ENCODE measurements at places on chromosomes 5 and 9.
A peak's percentile ranks its signal among the peaks of the same experiment; 100 is the strongest.

- DNase-seq: no peak
Observed at GRCh38 chr9:132244582-132245455, 83.0 kb downstream of the NTNG2 start.

DNA sequence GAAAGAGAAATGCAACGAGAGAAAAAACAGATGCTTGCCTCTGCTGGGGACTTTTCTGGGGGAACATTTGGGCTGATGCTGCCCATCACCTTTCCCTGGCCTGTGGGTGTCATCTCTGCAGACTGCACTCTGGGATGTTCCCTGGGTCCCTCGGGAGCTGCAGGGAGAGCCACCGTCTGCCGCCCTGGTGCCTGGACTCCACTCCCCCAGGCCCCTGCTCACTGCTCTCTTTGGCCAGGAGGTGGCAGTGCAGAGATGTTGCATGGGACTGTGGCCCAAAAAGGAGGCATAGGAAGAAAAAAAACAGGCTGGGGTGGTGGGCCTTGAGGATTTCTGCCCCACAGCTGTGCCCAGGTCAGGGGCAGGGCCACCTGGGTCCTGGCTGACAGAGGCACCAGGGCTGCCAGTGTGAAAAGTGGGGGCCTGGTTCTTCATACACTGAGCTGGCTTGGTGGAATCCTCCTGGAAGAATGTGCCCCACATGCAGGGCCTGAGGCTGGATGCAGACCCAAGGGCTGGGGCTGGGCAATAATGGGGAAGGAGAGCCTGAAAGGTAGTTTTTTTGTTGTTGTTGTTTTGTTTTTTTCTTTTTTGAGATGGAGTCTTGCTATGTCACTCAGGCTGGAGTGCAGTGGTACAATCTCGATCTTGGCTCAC, 353.6 kb downstream of the SLIT3 start:
- DNase-seq: peak; percentile 52

DNA sequence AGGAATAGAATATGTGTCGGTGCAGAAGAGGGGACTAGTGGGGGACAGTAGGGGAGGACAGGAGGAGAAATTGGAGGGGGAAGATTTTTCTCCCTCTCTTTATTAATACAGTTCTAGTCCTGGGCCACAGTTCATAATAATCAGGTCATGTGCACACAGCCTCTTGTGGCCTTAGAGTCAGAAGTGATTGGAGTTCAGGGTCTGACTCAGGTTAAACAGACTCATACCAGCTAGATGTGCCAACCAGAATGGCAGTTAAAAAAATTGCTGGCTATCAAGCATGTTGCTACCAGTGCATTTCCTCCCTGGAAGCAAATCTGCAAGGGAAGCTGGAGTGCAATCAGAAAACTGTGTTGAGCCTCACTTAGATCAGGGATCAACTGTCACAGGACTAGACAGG, 132.7 kb upstream of the MAP1B start:
- no peak for DNase-seq

DNA sequence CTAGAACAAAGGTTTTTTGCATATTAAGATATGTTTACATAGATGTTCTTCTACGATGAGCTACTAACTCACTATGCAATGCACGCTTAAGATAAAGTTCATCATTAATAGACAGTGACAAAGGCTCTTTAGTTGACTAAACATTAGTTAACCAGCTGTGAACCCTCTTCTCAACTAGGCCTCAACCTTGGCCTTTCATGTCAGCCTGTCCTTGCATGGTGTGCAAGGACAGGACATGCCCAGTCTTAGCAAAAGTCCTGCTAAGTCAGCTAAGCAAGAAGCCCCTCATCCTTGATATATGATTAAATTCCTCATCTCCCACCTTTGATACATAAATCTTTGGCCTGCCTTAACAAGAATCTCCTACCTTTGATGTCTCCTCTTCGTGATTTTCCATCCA, 50.9 kb downstream of the PLPP1 start:
- DNase-seq: no peak

- no peak for DNase-seq
Observed at GRCh38 chr9:129273136-129273895, 95.3 kb upstream of the IER5L start.

GRCh38 chr9:128247226-128247803, 28.5 kb downstream of the GOLGA2 start:
- no peak for DNase-seq

GRCh38 chr5:147578228-147579024, 68.6 kb upstream of the DPYSL3 start:
- no peak for DNase-seq

DNA sequence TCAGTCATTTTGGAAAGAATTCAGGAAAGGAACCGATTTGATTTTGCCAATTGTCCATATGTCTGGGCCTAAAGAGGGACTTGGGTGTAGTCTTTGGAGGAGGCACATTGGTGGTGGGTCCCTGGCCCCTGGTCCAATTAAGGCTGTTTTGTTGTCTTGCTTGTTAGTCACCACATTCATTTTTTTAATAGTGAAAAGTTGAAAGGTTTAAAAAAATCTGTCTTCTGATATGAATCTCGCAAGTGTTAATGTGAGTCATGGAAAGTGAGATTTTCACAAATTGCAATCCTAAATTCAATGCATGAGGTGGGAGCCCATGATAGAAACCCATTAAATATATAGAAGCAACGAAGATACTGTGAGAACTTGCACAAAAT, 165.9 kb upstream of the OTULINL start:
- no peak for DNase-seq

DNA sequence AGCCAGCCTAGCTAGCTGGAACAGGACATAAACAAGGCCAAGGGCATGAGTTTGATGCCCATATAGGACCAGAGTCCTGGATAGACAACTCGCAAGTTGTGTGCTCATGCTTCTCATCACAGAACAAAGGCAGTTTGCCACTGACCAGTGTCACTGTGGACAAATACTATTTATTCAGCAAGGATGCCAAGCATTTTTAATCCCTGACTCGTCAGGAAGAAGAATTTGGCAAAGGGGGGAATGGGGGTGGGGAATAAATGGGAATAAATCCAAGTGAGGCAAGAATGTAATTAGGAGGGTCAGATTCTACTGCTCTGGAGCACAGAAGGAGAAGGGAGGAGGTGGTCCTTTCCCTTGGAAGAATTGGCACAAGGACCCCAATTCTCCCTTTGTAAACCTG, 46.8 kb upstream of the ANKRD55 start:
- DNase-seq: no peak

- no peak for DNase-seq
Observed at GRCh38 chr5:5266297-5266696, 126.2 kb downstream of the ADAMTS16 start.

- no peak for DNase-seq
Observed at GRCh38 chr5:131745703-131746102, 51.1 kb downstream of the FNIP1 start.

DNA sequence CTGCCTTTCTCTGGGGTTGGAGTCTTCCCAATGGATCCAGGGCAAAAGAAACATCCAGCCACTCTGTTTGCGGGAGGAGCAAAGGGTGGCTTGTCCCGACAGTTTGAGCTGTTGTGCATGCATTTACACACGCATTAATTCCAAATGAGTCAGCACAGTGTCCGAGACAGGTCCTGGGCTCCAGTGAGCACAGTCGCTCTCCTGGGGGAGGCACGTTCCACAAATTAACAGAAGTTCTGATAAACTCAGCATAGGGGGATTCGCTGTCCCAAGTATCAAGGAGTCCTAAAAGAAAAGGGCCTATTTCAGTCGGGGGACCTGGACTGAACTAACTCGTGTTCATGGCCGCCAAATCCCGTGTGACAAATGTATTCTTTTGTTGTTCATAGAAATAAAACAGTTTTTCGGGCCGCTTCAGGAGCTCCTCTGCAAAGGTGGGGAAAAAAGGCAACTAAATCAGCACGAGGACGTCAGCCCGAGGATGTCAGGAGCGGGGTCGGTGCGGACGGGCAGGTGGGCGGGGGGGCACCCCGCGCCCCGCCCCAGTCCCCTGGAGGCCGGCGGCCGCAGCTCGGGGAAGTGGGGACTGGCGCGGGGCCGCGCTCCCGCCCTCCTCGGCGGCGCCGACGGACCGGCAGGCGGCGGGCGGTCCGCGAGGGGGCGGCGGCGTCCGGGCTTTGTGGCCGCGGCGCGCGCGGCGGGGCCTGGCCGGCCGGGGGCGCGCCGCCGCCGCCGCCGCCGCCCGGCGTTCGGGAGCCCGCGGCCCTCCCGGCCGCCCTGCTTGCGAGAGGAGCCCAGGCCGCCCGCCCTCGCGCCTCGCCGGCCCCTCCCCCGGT, at the start of gene MSANTD3:
MSANTD3 (plus strand) TSS at position 614 of the 836 bp plus-strand sequence. CDS start 14,796 bp downstream, outside the sequence.
- DNase-seq: peak; percentile 57

DNA sequence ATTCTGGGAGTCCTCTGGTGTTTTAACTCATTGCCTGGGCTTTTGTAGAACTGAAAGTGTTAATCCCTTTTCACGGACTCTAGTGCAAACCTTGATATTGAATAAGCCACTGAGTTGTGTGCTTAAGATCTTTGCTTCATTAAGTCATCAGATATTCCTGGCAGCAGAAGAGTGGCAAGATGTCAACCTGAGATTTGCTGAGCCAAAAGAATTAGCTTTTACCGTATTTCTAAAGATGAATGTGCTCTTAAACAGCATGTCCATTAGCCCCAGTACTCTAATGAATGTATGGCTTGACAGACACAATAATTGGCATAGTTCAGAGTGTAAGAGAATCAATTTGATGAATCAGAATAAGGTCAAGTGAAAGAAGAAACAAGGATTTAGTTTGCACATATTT, 87.2 kb upstream of the CDH6 start:
- no peak for DNase-seq

DNA sequence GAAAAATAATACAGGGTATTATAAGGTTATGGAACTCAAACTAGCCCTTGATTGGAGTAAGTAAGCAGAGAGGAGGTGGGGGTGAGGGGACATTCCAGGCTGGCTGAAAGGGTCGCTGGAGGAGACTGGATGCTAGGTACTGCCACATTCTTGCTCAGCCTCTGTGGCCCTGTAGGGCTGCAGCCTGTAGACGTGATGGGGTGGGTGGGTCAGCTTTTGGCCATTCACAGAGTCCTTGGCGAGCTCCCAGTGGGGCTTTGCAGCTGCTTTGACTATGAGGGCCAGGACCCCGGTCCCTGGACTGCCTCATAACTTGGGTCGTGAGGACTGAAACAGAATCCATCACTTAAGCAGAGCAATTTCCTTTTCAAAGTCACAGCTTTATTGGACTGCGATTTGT, 4.2 kb upstream of the GDNF start:
- no peak for DNase-seq

DNA sequence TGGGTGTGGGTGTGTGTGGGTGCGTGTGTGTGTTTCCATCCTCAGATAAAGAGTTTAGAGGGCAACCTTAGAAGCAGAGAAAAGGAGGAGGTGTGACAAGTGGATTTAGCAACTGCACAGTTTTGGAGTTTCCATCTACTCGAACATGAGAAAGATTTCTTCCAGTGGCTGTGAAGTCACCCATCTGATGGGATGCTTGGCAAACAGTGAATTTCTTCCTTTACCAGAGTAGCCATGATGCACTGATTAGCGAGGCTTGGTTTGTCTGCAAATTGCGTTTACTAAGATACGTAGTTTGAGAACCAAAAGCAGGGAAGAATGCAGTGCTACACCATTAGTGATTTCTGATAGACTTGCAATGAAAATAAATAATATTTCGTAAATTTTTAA, 791 bp upstream of the STARD4 start:
- no peak for DNase-seq

- no peak for DNase-seq
Observed at GRCh38 chr5:181164076-181164952, 16.9 kb downstream of the OR2V2 start.

GRCh38 chr9:129746092-129746777, 6.6 kb downstream of the PTGES start:
- no peak for DNase-seq

DNA sequence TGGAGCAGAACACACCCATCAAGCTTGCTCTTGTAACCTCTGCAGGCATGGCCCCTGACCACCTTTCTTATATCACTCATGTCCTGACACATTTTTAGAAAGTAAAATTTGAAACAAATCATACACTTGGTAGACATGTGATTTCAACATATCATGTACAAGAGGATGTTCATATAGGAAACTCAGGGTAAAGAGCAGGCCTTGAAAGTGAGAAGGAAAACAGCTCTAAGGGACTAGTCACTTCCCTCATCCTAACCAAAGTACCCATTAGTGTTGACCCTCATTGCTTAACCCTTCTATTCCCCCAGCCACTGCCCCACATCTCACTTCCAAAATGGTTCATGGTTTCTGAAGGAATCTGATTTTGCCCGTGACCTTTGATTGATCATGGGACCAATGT, 492.4 kb upstream of the KLF4 start:
- DNase-seq: no peak

DNA sequence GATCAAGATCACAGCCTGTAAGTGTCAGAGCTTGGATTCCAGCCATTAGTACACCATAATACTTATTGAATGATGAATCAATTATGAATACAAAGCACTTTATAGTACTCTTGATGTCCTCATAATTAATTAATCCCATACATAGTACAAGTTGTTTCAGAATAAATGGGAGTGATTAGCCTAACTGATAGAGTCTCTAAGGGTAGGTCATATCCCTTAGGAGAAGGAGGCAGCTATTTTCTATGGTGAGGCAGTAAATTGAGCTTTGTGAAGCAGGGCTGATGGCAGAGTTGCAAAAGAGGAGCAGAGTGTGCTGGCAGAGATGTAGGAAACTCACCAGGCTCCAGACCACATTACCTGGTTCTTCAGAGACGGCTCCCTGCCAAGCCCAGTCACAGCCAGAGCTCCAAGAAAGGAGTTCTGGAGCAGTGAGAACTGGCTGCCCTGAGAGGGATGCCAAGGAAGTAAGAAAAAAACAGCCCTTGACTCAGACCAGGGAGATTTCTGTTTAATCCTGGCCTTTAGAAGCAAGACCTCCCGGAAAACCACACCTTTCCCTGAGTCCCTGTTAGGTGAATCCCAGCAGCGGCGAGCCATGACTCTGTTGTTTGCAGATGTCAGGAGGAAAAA, 112.9 kb downstream of the SH3TC2 start:
- DNase-seq: no peak

DNA sequence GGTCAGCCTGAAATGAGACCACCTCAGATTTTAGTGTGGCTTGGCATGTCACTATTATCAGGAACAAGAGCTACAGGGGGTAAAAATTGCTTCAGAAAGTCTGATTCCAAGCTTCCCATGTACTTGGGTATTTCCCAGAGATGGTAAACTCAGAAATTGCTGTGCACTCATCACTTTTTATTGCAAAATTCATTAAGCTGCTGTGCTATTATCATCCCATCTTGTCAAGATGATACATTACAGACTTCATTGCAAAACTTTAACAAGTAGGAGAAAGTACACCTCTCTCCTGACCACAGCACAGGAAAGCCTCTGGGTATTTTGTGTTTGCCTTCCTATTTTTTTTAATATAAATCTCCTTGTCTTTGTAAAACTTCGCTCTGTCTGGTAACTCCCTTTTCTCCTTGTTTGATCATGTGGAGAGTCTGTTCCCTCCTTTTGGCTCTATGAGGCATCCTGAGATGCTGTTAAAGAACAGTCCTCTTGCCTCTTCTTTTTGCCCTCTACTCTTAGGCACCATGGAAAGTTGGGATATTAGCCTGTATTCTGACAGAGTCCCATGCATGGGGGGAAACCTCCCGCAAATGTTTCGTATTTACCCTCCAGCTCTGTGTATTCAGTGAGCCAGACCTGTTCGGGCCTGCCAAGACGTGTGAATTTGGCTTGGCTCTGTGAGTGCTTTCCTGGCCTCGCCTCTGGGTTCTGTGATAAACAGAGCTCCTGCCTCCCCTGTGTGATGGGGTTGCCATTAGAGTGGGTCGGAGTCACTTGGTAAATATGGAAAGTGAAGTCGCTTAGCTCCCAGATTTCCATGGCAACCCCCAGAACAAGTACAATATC, 260.7 kb downstream of the NR3C1 start:
- DNase-seq: no peak

- DNase-seq: no peak
Observed at GRCh38 chr5:172325452-172325851, 41.9 kb upstream of the UBTD2 start.
